ENCODE measurements at places on chromosomes 1 and 21.

- no peak for DNase-seq
Measured at GRCh38 chr1:75203415-75204277, 69.5 kb downstream of the LHX8 start.

DNA sequence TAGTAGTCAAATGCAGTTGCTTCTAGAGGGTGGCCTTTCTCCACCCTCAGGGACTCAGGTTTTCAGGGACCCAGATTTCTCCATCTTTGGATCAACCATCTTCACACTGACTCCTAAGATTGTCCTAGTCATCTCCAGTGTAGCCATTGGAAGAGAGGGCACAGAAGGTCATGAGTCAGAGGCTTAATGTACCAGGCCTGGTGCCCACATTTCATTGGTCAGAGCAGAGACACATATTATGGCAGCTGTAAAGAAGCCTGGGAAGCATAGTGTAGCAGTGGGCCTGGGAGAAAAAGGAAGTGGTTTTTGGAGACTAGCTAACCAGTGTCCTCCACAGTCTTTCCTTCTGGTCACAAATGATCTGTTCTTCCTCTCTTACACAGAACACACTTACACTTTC, 122.5 kb downstream of the GIPC2 start:
- no peak for DNase-seq

DNA sequence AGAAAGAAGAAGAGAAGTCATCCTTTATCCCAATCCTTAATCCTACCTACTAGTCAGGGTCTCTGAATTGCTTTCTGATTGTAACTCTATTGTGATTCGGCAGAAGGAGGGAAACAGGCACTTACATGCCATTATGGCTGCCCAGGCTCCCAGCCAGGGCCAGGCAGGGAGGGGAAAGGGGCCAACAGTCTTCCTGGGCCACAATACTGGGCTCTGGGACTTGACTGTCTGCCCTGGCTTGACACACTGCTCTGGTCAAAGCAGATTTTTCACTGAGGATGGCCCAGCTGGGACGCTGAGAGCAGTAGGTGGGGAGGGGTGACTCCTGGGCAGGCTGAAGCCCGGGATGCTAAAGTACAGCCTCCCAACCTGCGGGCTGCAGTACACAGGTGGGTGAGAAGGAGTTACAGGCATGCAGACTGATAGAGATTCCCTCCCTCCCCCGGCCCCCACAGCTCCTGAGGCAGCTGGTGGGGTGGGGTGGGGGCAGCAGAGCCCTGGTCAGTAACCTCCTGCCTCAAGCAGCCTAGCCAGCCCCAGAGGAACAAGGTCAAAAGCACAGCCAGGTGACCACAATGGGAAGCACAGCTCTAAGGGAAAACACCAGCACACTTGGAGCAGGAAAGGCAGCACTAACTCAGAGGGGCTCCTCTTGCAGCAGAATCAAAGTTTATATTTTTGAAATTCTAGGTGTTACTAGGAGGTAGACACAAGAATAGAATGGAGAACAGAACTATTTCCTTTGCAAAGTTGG, 25.3 kb downstream of the KCND3 start:
- no peak for DNase-seq

- no peak for DNase-seq
Measured at GRCh38 chr1:157984469-157984868, 9.0 kb upstream of the KIRREL1 start.

GRCh38 chr1:59408608-59409240, 111.8 kb downstream of the FGGY start:
- DNase-seq, result no peak

DNA sequence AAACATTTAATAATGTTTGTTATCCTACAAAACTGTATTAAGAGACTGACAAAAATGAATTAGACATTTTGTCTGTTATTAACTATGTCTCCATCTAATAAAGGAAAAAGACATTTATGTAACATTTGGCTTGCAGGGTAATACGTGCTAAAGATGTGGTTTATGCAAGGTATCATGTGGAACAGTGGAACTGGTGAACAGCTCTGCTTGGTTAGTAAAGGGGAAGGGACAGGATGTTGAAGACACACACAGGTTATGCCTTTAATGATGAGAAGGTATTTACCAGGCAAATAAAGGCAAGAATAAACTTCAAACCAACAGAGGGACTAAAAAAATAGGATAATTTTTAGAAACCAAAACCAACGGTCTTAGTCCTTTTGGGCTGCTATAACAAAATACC, 93.1 kb downstream of the UCHL5 start:
- no peak for DNase-seq

DNA sequence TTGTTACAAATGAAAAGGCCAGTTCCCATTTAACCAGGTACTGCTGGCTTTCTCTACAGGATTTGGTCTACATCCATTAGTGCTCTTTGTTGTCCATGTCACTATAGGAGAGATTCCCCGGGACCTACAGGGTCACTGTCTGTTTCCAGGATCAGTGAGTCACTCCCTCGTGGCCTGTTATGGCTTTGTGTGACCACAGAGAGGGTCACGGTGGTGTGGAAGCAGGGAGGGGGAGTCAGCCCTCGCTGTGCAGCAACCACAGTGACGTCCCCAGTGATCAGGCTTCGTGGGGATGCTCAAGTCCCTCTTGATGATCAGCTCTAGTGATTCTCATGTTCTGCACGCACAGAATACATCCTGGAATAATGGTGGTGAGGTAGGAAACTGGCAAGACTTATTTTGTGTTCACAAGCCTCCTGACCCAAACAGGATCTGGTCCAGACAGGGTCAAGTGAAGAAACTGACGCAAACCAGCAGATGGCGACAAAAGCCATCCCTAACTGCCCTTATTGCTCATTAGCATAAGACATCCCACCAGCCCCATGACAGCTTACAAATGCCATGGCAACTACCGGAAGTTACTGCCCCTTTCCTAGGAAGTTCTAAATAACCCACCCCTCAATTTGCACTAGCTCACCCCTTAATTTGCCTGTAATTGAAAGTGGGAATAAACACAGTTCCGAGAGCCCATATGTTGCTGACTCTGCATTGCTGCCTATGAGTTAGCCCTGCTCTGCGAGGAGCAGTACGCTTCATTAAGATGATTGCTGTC, 98.5 kb downstream of the DISC1 start:
- DNase-seq, result peak; percentile 26

DNA sequence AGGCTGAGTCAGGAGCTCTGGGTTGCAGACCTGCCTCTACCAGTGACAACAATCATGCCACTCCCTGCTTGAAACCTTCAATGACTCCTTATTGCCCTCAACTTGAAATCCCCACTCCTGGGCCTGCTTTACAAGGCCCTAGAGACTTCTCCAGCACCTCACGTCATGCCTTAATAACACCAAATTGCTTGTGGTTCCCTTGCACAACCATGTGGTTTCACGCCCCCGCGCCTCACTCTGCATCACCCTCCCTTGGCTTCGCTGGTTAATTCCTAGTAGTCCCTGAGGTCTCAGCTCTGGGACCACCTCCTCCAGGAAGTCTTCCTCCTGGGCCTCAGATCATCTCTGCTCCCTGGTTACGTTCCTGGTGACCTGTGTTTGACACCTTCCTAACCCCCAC, 33.0 kb downstream of the EPHA2 start:
- DNase-seq, result no peak

DNA sequence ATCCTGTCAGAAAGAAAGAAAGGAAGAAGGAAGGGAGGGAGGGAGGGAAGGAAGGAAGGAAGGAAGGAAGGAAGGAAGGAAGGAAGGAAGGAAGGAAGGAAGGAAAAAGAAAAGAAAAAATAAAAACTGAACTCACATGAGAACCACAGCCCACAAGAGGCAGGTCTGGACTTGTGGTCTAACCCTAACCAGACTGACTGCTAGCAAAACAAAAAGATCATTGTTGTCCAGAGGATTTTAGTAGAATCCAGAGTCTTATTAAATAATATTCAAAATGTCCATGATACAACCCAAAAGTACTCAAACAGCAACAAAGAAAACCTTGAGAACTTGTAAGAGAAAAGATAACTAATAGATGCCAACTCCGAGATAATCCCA, 4.7 kb upstream of the ITGB2 start:
- no peak for DNase-seq

DNA sequence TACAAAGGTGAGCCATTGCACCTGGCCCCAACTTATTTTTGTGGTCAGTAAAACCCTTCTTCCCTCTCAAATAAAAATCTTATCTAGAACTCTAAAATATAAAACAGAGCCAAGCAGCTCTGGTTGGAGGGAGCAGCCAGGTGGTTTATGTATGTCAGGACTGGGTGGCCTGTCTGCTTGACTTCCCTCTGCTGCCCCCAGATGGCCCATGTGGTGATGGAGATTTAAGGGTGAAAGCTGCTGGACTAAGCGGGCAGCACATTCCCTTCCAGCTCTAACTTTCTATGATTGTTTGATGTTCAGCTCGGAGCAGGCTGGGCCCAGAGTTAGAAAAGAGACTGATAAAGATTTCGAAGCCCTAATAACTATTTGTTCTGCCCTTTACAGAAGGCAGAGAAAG, 11.9 kb upstream of the PAQR6 start:
- DNase-seq, result peak; percentile 56

DNA sequence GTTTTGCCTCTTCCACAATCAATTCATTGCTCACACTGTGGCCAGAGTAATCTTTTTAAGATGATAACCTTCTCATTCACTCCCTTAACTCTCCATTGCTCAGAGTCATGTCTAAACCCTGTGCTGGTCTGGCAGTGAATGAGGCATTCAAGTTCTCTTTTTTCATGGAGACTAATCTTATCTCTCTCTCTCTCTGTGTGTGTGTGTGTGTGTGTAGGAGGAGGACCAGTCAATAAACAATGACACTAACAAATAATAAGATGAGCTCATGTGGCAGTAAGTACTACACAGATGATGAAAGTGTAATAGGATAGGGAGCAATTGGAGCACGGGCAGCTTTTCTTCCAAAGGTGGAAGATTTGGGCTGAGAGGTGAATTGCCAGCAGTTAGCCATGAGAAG, 122.0 kb upstream of the B3GALT2 start:
- DNase-seq, result no peak

GRCh38 chr1:54107131-54107530, 45.7 kb downstream of the CDCP2 start:
- DNase-seq, result no peak

- no peak for DNase-seq
Measured at GRCh38 chr1:111030590-111030989, 66.9 kb upstream of the LRIF1 start.

DNA sequence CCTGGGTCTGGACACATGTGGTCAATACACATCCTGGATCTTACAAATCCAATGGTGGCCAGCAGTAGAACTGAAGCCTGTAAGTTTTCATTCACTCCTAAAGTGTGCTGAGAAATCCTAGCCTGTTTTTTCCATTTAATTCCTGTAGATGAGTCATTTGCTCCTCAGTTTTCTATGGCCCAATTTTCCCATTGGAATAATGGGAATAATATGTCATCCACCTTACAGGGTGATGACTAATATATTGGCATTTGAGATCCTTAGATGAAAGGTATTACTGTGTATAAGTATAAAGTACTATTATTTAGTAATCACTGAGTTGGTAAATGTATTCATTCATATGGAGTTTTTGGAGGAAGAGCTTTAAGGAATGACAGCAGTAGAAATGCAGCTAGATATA, 89.7 kb upstream of the ADAR start:
- no peak for DNase-seq

GRCh38 chr1:162580308-162580707, 18.8 kb downstream of the UAP1 start:
- DNase-seq, result no peak

DNA sequence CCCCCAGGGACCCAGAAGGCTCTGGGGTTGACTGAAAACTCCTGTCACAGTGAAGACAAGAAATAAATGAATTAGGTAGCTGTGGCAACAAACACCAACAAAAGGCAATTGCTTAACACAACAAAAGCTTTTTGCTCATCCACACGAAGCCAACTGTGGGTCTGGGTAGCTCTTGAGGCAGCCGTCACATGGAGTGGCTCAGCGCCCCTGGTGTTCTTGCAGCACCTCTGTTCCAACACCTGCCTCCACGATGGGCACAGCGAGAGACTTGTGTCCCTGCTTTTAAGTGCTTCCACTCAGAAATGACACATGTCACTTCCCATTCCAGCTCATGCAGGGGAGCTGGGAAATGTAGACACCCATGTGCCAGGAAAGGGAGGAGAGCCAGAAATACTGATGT, 364.5 kb upstream of the DUSP10 start:
- no peak for DNase-seq

DNA sequence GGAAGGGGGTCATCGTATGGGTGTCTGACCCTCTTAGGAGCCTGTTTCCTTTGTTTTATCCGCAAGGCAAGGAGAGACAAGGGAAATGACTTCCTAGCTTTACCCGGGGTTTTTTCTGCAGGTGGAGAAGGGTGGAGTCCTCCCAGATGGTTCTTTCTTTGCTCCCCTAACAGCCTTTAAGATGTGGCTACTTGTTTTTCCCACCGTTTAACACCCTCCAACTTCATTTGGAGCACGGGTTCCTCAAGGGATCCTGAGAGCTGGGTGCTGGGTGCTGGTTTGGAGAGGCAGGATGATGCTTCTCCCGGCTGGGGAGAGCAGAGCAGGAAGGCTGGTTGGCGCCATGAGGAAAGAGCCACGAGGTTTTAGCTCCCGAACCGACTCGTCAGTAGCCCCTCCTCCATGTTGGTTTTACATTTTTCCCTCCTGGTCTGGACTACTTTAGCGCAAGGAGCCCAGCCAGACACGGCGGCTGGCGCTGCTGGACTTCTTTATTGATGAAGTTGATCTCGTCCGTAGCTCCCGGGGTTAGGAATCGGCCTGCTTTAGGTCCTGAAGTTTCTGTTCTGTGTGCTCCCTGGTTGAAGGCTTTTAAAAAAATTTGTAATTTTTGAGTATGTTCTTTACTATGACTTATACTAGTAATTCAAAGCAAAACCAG, 1.4 kb downstream of the UCK2 start:
- DNase-seq, result peak; percentile 4

DNA sequence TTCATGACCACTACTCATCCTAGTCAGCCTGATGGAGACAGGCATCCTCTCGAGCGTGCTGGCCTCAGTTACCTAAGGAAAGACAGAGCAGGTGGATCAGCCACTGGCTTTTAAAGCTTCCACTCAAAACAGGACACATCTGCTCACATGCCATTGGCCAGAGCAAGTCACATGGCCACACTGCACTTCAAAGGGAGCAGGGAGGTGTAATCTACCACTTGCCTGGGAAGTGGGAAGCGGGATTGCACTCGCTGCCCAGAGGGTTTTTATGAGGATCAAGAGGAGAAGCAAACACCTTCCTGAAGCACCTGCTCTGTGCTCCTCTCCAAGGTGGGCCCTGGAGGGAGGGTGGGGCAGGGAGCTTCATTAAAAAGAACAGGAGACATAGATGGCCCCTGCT, 108.0 kb downstream of the TAS1R2 start:
- no peak for DNase-seq

GRCh38 chr1:221025956-221026355, 146.7 kb downstream of the HLX start:
- no peak for DNase-seq

DNA sequence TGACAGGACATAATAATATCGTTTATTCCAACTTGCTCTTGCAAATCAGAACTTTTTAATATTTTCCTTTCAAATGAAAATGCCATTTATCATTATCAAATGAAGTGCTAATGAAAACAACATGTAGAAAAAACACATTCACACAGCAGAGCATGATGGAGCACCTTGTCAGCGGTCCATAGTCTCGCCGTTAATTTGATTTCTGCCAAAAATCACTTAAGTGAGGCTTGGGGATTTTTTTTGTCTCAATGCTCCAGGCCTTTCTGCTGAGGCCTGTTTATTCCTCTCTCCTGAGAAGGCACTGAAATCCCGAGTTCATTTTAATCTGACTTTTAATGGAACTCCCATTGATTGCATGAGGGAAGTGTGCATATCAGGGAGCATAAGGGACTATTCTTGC, 122.5 kb downstream of the ELAVL4 start:
- no peak for DNase-seq

All from nucleus accumbens (tissue), 56 donors.